ENCODE measurements at places on chromosomes 4 and X.

- no peak for DNase-seq
Observed at GRCh38 chr4:61401771-61402170, 201.6 kb downstream of the ADGRL3 start.

DNA sequence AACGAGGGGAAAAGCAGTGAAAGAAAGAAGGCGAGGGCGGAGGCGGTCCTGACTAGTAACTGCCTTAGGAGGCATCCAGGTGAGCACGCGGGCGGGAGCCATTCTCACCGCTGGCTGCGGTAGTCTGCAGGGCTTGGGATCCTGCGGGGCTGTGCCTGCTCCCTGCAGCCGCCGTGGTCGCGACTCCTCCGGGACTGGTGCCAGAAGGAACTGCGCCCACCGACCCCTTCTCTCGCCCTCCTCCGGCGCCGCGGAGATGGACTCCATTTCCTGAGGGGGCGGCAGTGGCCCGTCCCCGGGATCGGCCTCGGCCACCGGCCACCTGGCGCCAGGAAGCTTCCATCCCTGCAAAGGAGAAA lies 543 bp downstream of the NFXL1 start:
- no peak for DNase-seq

- DNase-seq: no peak
Observed at GRCh38 chr4:182537031-182537795, 294.0 kb downstream of the TENM3 start.

DNA sequence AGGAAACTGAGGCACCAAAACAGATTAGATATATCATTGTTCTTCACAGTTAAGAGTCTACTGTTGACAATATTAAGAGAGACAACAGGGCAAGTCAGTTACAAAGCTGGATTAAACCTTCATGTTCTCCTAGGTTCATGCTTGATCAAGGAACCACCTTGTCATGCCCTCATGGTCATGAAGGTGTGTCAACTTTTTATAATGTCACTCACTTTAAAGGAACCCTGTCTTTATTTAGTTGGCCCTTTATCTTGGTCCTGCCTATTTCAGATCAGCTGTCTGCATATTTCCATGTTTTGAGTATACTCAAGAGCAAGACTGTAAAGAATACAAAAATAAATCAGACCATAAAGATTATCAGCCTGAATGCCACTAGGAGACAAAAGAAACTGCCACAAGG lies 140.2 kb upstream of the FAM241A start:
- no peak for DNase-seq

DNA sequence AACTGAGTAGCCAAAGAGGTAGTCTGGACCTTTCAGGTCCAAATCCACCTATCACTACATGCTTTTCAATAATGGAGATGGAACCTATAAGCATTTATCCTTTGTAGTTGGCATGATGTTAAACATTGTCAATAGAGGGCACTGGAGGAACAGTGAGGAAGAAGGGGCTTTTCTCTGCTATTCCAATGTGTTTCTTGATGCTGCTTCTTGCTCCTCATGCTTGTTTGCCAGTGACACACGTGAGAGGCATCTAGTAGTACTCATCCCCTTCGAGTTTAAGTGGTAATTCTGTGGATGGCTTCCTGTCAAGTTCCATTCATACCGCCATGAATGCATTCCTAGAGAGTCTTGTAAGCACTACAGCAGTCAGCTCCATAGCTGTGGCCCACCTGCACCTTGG lies 84.0 kb downstream of the NAA11 start:
- DNase-seq: no peak

DNA sequence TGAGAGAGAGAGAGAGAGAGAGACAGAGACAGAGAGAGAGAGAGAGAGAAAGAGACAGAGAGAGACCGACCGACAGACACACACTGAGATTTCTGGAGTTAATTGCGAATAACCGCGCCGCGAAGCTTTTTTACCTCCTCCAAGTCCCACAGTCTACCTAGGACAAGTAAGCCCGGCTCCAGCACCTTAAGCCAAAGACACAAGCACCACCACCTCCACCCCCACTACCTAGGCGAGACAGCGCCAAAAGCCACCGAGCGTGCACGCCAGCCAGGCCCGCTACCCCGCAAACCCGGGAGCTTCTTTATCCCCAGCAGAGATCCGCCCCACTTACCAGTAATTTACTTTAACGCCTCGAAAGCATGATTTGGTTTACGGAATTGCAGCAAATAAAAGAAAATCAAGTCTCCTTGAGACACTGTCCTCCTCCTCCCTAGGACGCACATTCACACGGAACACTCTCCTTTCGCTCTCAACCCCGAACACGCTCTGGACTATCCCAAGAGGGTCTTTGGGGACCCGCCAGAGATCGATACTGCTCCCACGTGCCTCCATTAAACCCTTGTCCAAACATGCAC lies 649.6 kb upstream of the DIPK2B start:
- DNase-seq: no peak

- DNase-seq: no peak
Observed at GRCh38 chrX:56281789-56282188, 49.6 kb downstream of the KLF8 start.

GRCh38 chr4:99652596-99653436 lies 4.8 kb downstream of the C4orf54 start:
- DNase-seq: no peak

DNA sequence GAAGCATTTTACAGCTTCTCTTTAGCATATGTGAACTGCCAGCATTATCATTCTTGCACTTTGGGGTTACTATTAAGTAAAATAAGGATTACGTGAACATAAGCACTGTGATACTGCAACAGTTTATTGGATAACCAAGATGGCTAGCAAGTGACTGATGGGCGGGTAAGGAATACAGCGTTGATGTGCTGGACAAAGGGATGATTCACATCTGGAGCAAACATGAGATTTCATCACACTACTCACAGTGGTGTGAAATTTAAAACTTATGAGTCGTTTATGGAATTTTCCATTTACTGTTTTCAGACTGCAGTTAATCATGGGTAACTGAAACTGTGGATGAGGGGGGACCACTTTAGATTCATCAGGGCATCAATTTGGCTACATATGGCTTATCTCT lies 16.0 kb downstream of the NBDY start:
- no peak for DNase-seq

GRCh38 chrX:100672966-100673365 lies 29.0 kb downstream of the SRPX2 start:
- DNase-seq: no peak

DNA sequence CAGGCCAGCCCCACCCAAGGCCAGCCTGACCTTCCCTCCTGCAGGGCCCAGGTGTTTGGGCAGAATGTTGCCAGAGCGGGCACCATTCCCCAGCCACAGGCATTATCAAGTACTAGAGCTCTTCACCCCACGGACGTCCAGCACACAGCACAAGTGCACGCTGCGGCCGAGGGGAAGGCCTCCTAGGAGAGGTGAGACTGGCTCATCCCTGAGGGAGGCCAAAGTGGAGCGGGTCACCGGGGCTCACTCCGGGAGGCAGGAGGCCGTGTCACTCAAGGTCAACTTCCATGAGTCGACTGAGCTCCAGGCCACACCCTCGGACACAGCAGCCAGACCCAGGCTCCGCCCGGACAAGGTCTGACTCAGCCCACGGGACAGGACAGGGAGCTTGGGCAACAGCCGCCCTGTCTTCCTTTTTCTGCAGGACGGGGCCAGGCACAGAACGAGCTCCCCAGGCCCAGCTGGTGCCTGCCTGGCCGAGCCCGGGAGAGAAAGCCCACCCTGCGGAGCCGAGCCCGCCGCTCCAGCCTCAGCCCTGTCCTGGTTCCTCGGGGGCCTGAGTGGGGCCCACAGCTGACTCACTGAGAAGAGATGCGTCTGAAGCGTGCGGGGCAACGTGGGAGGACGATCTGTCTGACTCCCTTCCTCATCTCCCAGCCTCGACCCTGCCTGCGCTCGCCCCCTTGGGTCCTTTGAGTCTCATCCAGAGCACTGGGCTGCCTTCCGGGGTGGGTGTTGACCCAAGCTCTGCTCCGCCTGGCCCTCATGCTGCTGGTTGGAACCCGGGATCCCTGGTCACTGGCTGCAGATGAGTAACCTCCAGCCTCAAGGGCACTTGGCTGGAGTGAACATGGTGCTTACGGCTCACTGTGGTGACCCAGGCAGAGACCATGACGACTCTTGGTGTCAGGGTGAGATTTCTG lies 1.6 kb downstream of the SLC49A3 start:
- no peak for DNase-seq

- no peak for DNase-seq
Observed at GRCh38 chr4:4866124-4866865, 6.8 kb downstream of the MSX1 start.

DNA sequence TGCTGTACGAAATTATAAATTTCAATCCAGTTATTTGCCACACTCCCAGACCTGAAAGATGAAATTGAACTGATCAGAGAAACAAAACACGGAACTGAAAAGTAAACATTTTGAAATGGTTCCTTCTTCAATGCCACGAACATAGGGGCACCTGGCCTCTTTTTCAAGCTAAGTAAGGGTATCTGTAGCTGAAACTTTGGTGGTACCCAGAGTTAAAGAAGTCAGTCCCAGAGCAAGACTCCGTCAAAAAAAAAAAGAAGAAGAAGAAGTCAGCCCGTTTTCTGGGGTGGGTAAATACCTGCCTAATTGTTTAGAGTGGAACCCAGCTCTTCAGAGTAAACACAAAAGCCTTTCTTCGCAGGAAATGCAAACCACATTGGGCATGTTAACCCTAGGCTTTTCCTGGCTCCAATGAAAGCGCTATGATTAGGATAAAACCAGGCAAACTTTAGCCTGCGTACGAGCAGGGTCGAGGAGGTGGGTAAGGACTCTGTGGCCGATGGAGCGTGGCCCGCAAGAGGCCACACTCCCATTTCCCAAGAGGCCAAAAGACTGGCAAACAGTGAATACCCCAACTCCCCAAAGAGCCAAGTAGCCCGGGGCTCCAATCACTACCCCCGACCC lies 1.3 kb downstream of the ANTXR2 start:
- DNase-seq: no peak

DNA sequence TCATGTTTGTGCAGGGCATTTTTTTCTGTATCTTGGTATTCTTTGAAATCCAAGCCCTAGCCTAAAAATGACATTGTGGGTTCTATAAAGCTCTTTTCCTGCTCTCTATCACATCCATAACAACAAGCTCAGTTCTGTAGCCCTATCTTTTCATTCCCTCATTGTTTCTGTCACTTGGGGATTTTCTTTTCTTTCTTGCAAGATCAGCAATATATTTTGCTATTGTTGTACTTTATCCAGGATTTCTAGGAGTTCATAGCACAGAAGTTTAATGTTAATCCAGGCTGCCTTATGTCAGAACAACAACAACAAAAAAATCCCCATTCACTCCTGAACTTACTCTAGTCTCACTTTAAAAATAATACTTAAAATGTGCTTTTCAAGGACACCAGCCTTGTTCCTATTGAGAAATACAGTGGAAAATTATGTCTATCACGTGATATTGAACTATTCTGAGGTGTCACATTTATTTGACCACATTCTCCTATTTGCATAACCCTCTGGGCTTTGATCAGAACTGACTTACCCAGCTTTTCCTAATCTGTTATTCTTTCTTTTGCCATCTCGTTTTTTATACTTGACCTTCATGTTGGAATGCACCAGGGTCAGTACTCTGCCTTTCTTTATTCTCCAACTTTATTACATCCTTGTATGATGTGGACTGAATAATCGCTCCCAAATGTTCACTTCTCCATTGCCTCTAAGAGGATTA lies 112.8 kb downstream of the MAGEB5 start:
- DNase-seq: no peak

DNA sequence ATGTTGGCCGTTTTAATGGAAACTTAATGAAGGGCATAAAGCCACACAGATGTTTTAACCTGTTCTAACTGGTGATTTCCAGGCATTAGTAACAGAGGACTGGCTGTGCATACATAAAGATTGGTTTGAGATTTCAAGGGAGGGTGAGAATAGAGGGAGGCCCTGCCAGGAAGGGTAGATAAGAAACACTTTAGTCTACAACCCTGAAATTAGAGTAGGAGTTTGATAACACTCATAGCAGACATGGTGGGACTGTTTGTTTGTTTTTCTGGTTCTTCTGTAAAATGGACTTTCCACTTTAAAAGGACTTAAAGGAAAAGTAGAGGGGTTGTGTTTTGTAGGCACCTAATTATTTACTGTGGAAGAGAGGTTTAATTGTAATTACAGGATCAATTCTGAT lies 16.2 kb downstream of the SLC4A4 start:
- no peak for DNase-seq

DNA sequence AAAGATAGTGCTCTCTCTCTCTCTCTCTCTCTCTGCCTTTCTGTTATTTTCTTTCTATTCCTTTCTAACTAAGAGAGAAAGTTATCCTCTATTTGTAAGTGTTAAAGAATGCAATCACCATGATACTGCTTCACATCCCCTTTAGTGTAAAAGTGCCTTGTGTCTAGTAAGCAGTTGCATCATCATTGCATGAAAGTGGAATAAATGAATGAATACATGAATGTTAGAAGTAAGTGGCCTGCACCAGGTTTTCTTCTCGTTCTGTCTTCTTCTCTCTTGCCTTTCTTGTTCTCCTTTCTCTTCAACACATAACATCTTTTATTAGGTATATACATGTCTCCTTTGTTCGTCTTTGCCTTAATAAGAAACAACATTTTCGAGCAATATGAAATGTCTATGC lies 35.2 kb downstream of the TRIM2 start:
- DNase-seq: no peak

- DNase-seq: no peak
Observed at GRCh38 chr4:78311306-78311705, 240.3 kb upstream of the ANXA3 start.

DNA sequence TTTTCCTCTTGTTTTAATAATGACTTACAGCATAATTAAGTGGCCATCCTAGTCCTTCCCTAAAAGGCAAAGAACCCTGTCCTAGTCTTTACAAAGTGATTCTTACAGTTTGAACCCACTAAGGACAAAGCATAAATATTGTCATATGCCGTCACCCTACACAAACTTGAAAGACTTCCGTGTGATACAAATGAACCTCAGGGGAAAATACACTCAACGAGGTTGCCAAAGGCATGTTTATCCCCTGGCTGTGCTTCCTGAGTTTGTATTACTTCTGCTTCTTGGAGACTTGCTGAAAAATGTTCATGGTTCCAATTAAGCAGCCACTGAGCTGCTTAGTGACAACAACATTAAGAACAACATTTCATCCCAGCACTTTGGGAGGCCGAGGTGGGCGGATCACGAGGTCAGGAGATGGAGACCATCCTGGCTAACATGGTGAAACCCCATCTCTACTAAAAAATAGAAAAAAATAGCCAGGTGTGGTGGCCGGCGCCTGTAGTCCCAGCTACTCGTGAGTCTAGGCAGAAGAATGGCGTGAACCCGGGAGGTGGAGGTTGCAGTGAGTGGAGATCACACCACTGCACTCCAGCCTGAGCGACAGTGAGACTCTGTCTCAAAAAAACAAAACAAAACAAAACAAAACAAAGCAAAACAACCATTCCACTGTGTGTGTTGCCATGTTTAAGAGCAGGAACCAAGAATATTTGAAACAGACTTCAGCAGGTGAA lies 16.2 kb downstream of the RASSF6 start:
- DNase-seq: no peak

All from stimulated activated CD4-positive, alpha-beta T cell treated with anti-CD3 and anti-CD28 coated beads, Interleukin-1b, Interleukin-23, amount 100 ng/mL, for 1 hour (primary cell).